ENCODE measurements at places on chromosomes 6 and 20. TPM values are rescaled to one million over a fixed set of nuclear protein-coding genes. Genes with fewer than 3 reads are reported as not detected.

Gene GABRR1
- total RNA-seq: not detected

Gene SAYSD1
- total RNA-seq: 14.3 TPM

DNA sequence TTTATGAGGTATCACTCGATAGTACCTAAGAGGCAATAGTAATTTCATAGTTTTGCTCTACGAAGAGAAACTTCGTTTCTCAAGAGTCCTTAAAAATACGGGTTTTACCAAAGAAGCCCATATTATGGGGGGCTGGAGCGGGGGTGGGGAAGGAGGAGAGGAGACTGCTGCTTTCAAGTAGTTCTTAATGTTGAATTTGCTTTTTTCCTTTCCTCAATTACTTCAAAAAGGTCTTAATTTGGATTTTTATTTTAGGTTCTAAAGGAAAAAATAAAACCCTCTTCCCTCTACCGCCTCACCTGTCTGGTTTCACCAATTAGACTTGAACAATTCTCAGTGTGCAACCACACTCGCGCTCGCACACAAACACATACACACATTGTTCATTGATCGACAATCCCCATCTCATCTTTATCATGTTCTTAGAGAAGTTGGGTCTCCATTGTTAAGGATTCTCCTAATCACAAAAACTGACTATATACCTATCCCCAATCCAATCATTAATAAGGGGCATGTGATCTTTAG, 97.2 kb downstream of the HFE start:
- DNase-seq: no peak

Gene LRFN2
- total RNA-seq: not detected

Gene MRAP2
- total RNA-seq: 0.54 TPM

- peak; percentile 38 for DNase-seq
Measured at GRCh38 chr6:24991810-24992467, 56.2 kb upstream of the RIPOR2 start.

DNA sequence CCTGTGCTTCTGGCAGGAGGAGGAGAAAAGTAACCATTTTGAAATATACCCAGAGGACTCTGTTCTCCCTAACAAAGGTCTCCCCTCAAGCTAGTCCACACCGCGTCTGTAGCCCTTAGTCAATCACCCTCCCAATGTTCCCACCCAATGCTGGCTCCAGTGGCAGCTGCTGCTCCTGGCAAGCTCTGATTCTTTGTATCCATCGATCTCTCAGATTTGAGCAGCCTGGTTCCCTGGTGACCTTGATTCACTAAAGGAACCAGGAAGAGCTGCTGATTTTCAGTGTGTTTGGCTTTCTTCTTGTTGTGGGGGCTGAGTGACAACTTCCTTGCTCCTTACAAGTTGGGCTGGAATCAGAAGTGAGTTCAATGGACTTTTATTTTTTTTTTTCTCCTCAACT, 68.5 kb downstream of the FOXC1 start:
- no peak for DNase-seq

DNA sequence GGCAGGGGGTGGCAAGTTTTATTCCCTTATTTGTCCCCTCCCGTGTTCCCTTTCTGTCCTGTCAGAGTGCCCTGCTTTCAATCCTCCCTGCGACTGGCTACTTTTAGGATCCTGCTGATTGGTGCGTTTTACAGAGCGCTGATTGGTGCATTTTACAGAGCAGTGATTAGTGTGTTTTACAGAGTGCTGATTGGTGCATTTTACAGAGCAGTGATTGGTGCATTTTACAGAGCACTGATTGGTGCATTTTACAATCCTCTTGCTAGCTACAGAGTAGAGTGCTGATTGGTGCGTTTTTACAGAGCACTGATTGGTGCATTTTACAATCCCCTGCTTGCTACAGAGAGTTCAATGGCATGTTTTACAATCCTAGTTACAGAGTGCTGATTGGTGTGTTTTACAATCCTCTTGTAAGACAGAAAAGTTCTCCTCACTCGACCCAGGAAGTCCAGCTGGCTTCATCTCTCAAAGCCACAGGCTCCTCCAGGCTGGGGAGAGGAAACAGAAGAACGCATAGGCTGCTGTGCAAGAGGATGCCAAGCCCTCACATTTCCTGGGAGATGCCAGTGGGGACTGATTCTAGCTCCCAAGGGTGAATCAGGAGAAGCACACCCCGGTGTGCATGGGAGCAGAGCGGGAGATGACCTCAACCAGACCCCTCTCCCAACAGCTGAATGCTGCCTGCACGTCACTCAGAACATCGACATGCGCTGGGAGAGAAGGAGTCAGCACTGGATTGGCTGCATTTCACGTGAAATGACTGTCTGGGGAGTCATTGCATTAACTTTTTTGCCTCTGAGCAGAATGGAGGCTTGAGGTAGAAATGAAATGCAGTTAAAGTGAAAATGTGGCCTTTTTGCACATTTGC, 48.3 kb upstream of the SLC22A23 start:
- DNase-seq: no peak

Gene C6orf58
- not detected for total RNA-seq

All from mammary epithelial cell (primary cell).